ENCODE measurements at places on chromosomes 12 and 14.
A peak's percentile ranks its signal among the peaks of the same experiment; 100 is the strongest.

DNA sequence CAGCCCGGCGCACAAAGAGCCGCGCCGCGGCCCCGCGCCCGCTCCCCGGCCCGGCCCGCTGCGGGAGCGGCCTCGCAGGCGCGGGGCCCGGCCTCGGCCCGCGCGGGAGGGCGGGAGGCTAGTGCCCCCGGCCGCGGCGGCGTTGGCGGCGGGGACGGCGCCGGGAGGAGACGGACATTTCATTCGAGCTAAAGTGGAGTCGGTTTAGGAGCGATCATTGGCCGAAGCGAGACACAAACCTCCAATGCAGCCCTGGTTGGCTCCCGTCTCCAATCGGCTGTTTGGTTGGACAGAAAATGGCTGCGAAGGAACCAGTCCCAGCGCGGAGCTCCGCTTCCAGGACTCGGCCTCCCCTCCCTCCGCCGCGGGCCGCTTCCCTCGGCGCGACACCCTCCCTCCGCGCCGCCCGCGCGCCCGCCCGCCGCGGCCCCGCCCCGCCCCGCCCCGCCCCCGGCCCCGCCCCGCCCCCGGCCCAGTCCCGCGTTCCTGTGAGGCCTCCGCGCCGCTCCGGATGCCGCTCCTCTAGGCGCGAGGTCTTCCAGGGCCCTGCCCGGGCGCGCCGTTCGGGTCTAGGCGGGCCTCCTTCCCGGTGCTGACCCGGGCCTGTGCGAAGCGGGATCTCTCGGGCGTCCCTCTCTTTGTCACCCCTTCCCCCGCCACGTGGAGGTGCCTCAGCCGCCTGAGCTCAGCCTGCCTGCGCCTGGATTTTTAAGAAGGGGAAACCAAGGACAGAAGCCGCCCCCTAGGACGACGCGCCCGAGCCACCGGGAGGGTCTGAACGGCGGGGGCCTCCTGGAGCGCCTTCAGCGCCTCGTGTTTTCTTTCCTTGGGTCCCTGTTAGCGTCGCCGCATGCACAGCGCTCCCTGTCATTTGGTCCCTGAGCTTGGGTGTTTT, at the start of gene NFYB:
NFYB (minus strand) TSS at position 309 of the 895 bp plus-strand sequence. CDS start 2,757 bp downstream, outside the sequence.
- DNase-seq = peak; percentile 94

DNA sequence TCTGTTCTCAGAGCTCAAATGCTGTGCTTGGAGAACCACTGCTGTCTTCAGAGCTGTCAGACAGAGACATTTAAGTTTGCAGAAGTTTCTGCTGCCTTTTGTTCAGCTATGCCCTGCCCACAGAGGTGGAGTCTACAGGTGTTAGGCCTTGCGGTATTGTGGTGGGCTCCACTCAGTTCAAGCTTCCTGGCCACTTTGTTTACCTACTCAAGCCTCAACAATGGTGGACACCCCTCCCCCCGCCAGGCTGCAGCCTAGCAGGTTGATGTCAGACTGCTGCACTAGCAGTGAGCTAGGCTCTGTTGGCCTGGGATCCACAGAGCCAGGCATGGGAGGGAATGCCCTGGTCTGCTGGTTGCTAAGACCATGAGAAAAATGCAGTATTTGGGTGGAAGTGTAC, 323.8 kb downstream of the BCAT1 start:
- DNase-seq = no peak

DNA sequence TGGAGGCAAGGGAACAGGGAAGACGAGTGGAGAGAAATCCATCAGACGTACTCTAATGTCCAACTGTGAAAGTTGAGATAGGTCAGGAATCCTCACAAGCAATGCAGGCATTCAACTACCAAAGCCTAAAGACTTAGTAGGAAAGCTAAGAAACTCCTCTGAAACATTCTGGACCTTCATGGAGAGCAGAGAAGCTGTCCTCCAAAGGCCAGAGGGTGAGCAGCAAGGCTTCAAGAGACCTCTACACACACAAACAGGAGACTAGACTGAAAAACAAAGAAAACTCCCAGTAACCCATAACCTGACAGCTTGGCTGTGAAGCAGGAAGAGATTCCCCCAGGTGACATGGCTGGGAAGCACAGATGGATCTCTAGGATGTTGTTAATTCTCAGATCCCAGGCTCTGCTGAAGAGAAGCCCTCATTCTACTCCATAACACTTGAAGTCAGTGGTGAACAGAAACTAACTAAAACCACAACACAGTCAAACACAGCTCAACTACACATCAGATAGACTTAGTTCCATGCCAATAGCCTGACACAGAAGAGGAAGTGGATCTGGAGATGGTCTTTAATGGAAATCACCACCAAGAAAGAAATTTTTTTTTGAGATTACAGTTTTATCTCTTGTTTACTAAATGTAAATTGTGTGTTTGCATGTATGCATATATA, 23.2 kb upstream of the LYZ start:
- no peak for DNase-seq

DNA sequence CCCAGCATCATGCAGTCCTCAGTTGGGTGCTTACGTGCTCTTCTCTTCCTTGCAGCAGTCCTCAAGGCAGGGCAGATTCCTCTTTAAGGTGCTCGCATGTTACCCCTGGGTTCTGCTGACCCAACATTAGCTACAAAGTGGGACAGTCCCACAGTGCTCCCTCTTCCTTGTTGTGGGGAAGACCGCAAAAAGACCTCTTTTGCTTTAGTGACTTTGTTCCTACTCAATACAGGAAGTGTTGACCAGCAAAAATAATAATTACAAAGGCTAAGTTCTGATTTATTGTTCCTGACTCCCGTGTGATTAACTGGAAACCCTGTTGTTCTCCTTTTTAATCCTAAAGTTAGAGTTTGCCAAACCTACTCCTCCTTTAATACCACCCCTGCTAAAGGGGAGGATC, 13.7 kb downstream of the PIGH start:
- no peak for DNase-seq

GRCh38 chr12:116459011-116459875, 99.9 kb upstream of the MAP1LC3B2 start:
- no peak for DNase-seq

DNA sequence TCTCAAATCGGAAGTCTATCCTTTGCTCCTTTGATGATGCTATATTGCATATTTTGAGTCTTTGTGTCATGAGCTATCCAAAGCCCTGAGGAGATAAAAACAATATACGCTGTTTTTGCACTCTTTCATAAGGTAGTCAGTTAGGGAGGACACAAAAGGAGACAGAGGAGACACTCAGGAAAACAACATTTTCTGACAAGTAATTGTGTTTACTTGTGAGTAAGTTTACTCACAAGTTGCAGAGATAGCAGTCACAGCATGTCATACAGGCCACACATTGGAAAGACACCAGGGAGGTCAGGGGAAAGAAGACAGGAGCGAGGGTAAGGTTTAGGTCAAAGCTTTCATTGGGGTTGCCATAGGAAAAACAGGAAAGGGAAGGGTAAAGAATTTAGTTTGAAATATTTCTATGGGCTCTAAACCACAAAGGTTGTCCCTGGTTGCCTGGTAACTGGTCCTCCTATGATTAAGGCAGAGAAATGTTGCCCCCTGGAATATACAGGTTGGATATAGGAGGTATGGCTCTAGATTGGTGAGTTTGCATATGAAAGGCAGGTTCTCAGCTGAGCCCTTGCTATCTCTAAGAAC, 7.4 kb upstream of the GABARAPL1 start:
- no peak for DNase-seq

DNA sequence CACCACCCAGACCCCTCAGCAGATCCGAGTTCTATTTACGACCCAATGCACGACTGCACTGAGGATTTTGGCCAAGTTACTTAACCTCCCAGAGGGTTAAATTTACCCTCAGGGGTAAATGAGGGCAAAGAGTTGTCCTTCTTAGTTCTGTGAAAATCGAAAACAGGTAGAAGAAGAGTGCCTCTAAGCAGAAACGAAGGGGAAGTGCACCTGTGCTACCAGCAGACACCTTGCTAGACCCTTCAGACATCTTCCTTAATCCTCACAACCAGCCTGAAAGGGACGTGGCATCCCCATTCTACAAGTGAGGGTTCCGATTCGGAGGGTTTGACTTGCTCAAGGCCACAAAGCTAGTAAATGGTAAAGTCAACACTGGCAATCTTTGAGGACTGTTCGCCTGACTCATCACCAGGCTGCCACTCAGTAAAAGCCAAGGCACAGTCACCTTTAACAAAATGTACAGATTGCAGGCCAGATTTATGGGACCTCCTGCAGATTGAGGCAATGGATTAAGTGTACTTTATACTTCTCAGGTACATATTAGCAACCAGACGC, 1.6 kb downstream of the GSG1 start:
- DNase-seq = peak; percentile 18

Measured in CD4-positive, alpha-beta T cell treated with Interleukin-6 at 100 ng/mL for 8 hours (primary cell).